Transverse colon (tissue), 4 donors: ENCODE measurements at places on chromosomes 13 and 19.

GRCh38 chr13:110572778-110573118 is 11.2 kb upstream of the RAB20 start:
- no peak for DNase-seq
- H3K4me3 ChIP-seq: no peak overlapping the region
- H3K4me1 ChIP-seq: peaks cover 10% of the 10 kb centered on the region
- H3K27me3 ChIP-seq: no peaks in the 10 kb centered on the region
- H3K36me3 ChIP-seq: no peaks in the 10 kb centered on the region

GRCh38 chr19:55625004-55625326 is 599 bp upstream of the ZNF784 start:
- H3K36me3 ChIP-seq: no peaks in the 10 kb centered on the region
- no peak for DNase-seq
- H3K4me3 ChIP-seq: peak overlapping the region; percentile 74
- H3K27me3 ChIP-seq: no peaks in the 10 kb centered on the region

GRCh38 chr19:30690935-30691818 is 319.0 kb downstream of the ZNF536 start:
- no peak overlapping the region for H3K27ac ChIP-seq
- H3K36me3 ChIP-seq: no peaks in the 10 kb centered on the region
- no peak overlapping the region for H3K4me3 ChIP-seq
- H3K4me1 ChIP-seq: no peaks in the 10 kb centered on the region
- H3K27me3 ChIP-seq: peaks cover 39% of the 10 kb centered on the region

GRCh38 chr19:32864318-32865007 is 5.1 kb downstream of the SLC7A9 start:
- DNase-seq: no peak
- H3K27ac ChIP-seq: no peak overlapping the region
- H3K4me3 ChIP-seq: no peak overlapping the region

DNA sequence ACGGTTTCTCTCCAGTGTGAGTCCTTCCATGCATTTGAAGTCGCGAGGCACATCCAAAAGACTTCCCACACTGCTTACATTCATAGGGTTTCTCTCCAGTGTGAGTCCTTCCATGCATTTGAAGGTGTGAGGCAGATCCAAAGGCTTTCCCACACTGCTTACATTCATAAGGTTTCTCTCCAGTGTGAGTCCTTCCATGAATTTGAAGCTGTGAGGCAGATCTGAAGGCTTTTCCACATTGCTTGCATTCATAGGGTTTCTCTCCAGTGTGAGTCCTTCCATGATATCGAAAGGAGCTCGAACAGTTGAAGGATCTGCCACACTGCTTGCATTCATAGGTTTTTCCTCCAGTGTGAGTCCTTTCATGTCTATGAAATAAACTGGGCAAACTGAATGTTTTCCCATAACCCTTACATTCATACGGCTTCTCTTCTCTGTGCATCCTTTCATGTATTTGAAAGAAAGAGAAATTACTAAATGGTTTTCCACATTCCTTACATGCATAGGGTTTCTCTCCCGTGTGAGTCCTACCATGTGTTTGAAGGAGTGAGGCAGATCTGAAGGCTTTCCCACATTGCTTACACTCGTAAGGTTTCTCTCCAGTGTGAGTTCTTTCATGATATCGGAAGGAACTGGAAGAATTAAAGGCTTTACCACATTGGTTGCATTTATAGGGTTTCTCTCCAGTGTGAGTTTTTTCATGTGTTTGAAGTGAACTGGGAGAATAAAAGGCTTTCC is 20.3 kb downstream of the ZNF433 start:
- H3K27me3 ChIP-seq: no peaks in the 10 kb centered on the region
- peaks cover 7% of the 10 kb centered on the region for H3K36me3 ChIP-seq
- H3K4me3 ChIP-seq: no peak overlapping the region
- DNase-seq: no peak
- H3K27ac ChIP-seq: no peak overlapping the region
- H3K4me1 ChIP-seq: no peaks in the 10 kb centered on the region

DNA sequence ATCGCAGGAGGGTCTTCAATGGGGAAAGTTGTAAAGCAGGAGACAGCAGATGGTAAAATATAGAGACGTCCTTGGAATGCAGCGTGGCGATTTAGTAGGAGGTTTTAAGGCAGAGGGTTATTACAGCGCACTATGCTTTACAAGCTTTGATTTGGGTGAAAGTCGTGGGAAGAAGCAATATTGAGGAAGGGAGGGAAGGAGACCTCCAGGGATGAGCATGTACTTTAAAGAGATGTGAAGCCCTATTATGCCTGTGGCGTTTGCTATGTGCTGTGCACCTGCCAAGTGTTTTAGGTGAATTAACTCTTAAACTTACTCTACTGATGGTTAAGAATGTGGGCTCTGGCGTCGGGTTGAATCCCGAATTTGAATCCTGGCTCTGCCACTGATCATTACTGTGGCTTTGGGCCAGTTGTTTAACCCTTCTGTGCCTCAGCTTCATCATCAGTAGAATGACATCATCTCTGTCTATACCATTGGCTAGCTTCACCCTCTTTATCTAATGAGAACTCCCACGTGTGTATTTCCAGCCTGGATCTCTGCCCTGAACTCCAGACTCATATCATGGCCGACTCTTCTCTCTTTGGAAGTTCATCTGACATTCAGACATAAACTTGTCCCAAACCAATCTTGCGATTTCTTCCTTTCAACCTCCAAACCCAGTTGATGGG is 583 bp downstream of the CCDC61 start:
- H3K36me3 ChIP-seq: no peaks in the 10 kb centered on the region
- DNase-seq: no peak
- H3K27ac ChIP-seq: peak overlapping the region; percentile 84
- peak overlapping the region; percentile 61 for H3K4me3 ChIP-seq

- no peaks in the 10 kb centered on the region for H3K36me3 ChIP-seq
- no peaks in the 10 kb centered on the region for H3K4me1 ChIP-seq
- DNase-seq: no peak
- H3K4me3 ChIP-seq: no peak overlapping the region
- no peak overlapping the region for H3K27ac ChIP-seq
- no peaks in the 10 kb centered on the region for H3K27me3 ChIP-seq
Measured at GRCh38 chr13:45748941-45749759, 47.0 kb downstream of the CBY2 start.

DNA sequence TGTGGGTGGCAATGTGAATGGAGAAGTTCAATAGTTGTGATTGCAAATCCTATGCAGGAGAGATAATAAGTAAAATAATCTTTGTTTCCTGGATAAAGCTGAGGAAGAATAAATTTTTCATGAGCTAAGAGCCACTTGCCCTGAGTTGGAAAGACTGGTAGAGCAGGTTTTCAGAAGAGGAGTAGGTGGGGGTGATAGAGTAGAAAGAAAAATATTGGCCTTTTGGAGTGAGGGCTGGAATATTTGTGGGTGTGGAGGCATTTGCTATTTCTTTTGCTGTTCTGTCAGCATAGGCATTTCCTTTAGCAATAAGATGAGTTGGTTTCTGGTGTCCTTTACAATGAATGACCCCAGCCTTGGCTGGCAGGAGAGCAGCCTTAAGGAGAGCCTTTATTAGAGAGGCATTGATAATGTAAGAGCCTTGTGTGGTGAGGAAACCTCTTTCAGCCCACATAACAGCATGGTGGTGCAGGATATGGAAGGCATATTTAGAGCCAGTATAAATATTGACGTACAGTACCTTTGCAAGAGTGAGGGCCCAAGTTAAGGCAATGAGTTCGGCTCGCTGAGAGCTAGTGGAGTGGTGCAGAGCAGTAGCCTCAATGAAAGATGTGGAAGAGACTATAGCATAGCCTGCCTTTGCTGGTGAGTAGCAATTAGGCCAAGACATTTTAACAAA is 11.6 kb upstream of the ZNF431 start:
- no peak overlapping the region for H3K27ac ChIP-seq
- no peaks in the 10 kb centered on the region for H3K4me1 ChIP-seq
- H3K27me3 ChIP-seq: no peaks in the 10 kb centered on the region
- H3K36me3 ChIP-seq: no peaks in the 10 kb centered on the region

- no peaks in the 10 kb centered on the region for H3K27me3 ChIP-seq
- H3K4me1 ChIP-seq: no peaks in the 10 kb centered on the region
- no peak for DNase-seq
- no peak overlapping the region for H3K4me3 ChIP-seq
- no peaks in the 10 kb centered on the region for H3K36me3 ChIP-seq
Measured at GRCh38 chr13:47327861-47328260, 431.0 kb upstream of the HTR2A start.

DNA sequence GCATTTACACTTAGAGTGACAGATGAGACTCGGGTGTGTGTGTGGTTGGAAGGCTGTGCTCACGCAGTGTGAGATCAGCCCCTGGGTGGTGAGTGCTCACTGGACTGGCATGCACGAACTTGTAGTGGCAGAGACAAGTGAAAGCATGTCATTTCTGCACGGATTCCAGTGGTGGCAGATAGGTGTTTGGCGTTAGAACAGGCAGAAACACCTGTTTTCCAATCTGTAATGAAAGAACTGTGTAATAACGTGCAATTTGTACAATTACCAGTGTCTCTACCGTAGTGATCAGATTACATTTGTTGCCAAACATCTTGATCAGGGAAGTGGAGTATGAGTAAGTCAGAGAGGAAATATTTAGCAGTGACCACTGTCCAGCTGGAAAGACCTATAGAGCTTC is 8.2 kb downstream of the LAMP1 start:
- no peak overlapping the region for H3K27ac ChIP-seq
- DNase-seq: no peak
- H3K36me3 ChIP-seq: no peaks in the 10 kb centered on the region
- no peak overlapping the region for H3K4me3 ChIP-seq

DNA sequence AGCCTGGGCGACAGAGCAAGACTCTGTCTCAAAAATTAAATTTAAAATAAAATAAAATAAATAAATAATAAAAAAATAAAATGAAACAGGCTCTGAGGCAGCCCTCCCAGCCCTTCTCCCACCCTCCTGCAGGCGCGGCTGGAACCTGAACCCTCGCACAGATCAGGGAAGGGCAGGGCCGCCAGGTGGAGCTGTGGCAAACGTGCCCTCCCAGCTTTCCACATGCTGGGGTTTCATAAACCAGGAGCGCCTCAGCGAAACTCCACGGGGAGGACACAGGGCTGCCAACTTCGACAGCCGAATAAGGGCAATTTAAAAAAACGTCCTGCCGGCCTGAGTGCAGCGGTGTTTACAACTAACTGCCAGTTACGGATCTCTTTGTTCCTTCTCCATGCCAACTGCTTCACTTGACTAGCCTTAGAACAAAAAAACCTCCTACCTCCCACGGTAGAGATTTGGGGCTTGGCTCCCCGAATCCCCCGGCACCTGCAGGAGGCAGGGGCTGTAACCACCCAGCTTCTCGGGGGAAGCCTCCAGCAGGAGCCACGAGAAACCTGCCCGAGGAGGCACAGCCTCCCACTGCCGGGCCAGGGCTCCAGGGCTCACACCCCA is 15.9 kb downstream of the ZNF787 start:
- no peaks in the 10 kb centered on the region for H3K27me3 ChIP-seq
- peak overlapping the region; percentile 22 for H3K4me3 ChIP-seq
- H3K27ac ChIP-seq: peak overlapping the region; percentile 84

GRCh38 chr13:66339214-66339613 is 890.9 kb downstream of the PCDH9 start:
- no peak for DNase-seq
- no peaks in the 10 kb centered on the region for H3K4me1 ChIP-seq
- H3K4me3 ChIP-seq: no peak overlapping the region
- no peaks in the 10 kb centered on the region for H3K36me3 ChIP-seq

DNA sequence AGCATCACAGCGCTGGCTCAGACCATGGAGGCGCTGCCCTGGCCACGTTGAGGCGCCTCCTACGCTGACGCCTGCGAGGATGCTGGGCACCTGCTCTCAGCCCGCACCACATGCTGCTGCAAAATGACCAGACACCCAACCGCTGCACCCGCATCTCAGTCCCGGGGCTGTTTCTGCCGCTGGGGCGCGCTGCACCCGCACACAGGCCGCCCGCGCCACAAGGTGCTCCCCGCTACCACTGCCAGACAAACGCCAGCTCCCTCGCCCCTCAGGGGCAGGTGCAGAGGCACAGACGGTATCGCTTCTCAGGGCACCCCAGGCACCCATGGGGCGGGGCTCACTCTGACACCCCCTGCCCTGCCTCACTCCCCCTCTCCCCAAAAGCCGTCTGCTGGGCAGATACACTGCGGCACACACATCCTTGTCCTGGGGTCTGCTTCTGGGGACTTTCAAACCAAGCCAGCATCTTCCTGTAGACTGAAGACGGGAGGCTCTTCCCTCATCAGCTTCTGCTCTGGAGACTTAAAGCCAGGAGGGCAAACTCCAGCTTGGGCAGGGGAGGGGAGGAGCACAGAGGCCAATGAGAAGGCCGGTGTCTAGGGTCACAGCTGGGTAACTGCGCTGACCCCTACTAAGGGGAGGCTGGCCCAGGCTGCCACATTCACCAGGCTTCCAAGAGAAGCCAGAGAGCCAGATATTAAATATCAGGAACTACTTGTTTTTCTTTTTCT is 16.3 kb downstream of the CHERP start:
- no peak overlapping the region for H3K27ac ChIP-seq
- H3K4me1 ChIP-seq: no peaks in the 10 kb centered on the region
- no peaks in the 10 kb centered on the region for H3K27me3 ChIP-seq
- DNase-seq: no peak
- no peaks in the 10 kb centered on the region for H3K36me3 ChIP-seq

- H3K4me1 ChIP-seq: peaks cover 3% of the 10 kb centered on the region
- no peak overlapping the region for H3K4me3 ChIP-seq
- no peaks in the 10 kb centered on the region for H3K36me3 ChIP-seq
- no peaks in the 10 kb centered on the region for H3K27me3 ChIP-seq
- no peak for DNase-seq
Measured at GRCh38 chr13:32135655-32136054, 104.1 kb downstream of the FRY start.

DNA sequence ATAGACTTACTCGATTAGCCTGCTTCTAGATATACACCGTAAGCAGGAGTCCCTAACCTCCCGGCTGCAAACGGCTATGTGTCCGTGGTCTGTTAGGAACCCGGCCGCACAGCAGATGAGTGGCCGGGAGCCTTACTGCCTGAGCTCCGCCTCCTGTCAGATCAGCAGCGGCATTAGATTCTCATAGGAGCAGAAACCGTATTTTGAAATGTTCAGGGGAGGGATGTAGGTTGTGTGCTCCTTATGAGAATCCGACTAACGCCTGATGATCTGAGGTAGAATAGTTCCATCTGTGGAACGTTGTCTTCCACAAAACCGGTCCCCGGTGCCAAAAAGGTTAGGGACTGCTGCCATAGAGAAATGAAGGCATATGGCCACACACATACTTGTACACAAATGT is 1491.9 kb downstream of the SLITRK5 start:
- no peak overlapping the region for H3K4me3 ChIP-seq
- no peaks in the 10 kb centered on the region for H3K36me3 ChIP-seq
- no peak for DNase-seq
- H3K27me3 ChIP-seq: no peaks in the 10 kb centered on the region

GRCh38 chr13:113420232-113420631 is 33.1 kb downstream of the ADPRHL1 start:
- no peak overlapping the region for H3K4me3 ChIP-seq
- peaks cover 21% of the 10 kb centered on the region for H3K27me3 ChIP-seq
- H3K36me3 ChIP-seq: no peaks in the 10 kb centered on the region
- no peak overlapping the region for H3K27ac ChIP-seq

DNA sequence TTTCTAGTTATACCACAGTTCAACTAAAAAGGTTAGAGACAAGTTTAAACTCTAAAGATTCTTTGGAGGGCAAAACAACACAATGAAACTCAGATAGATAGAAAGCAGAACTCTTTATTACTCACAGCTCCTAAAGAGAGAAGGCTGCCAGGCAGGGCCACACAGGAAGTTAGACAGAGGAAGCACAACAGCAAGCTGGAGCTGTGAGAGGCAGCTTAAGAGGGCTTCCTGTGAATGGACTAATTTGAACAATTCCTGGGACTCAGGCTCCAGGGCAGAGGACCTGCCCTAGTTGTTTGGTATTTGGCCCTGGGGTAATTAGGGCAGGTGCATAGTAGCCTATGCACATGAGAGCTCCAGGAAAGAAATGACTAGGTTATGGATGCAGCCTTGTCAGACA is 803.6 kb downstream of the DIAPH3 start:
- H3K4me1 ChIP-seq: no peaks in the 10 kb centered on the region
- no peak overlapping the region for H3K4me3 ChIP-seq
- no peak for DNase-seq
- H3K27ac ChIP-seq: peak overlapping the region; percentile 33
- no peaks in the 10 kb centered on the region for H3K36me3 ChIP-seq
